Body of pancreas (tissue), 4 donors: ENCODE measurements at places on chromosomes 7 and 10.

DNA sequence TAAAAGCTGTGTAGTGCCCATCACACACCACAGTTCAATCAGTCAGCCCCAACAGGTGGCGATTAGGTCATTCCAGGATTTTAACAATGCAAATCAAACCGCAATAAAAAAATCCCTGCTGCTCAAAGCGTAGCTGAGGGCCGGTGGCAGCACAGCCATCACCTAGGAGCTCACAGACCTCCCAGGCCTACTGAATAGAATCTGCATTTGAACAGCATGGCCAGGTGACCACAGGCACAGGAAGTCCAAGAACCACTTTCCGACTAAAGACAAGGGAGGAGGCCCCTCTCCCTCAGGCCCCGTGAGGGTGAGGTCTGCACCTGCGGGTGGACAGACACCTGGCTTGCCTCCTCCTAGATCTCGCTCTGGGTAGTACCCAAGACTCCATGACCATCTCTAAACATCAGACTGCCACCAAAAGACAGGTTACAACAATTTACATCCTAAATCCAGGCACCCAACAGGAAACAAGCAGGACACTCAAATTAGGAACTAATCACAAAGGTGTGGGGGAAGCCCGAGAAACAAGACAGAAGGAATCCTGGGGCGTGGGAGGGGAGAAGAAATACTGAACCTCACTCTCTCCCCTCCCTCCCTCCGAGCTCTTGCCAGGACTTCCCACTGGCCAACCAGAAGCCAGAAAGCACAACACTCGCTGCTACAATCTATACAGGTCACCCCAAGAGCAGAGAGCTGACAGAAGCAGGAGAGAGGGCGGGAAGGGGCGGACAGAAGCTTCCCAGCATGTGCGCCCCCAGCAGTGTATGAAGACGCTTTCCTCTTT is 19.2 kb downstream of the GNA12 start:
- no peak for DNase-seq

DNA sequence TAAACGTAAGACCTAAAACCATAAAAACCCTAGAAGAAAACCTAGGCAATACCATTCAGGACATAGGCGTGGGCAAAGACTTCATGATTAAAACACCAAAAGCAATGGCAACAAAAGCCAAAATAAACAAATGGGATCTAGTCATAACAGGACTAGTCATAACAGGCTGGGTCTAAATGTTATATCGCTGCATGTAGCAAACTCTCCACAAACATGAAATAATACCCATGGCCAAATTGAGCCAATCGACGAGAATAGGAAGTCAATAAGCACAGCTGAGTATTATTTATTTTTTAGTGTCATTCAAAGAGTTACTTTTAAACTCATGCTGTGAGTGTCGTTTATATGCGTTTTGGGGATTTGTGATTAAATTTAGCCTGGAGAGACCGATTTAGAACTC is 225.1 kb downstream of the TFEC start:
- DNase-seq = no peak

DNA sequence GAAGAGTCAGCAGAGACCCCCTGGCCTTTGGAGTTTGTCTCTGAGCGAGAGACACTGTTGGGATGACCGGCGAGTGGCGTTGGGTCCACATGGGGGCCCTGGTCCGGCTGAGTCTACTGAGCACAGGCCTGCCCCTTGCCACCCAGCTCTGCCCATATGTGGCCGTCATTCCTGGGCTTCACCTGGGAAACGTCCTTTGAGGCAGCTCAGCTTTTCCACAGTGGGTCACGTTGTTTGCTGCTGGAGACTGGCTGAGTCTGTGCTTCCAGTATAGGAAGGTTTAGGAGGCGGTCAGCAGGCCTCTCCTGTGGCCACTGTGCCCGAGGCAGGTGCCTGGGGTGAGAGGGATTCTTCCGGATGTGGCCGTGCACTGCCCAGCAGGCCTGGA is 17.1 kb downstream of the ADAM8 start:
- no peak for DNase-seq

- DNase-seq = no peak
These were observed 75.7 kb downstream of the REEP3 start for GRCh38 chr10:63596924-63597323.

DNA sequence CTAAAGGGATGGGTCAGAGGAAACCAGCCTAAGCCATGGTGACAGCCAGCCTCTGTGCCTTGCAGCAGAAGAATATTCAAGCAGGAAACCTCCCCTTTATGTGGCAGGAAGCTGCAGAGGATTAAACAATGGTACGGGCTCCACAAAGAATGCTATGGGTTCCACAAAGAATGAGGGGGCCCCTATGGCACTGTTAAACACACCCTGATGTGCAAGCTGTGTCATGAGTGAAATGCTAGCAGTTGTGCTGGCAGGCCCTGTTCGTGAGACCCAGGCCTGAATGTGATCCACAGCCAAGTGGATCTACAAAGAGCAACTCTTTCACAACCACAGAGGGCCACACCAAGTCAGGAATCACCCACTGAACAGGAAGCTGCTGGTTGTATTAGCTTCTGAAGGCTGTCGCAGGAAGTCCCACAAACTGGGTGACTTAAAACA is 68.9 kb downstream of the MYOF start:
- DNase-seq = no peak

- DNase-seq = no peak
These were observed 44.3 kb upstream of the ZC3HAV1 start for GRCh38 chr7:139153832-139154231.

- no peak for DNase-seq
These were observed 51.9 kb downstream of the ZNF365 start for GRCh38 chr10:62426086-62426485.

- peak; percentile 18 for DNase-seq
These were observed 1.6 kb downstream of the MSRB2 start for GRCh38 chr10:23096802-23097549.

- peak; percentile 49 for DNase-seq
These were observed 902.8 kb downstream of the LRMDA start for GRCh38 chr10:76334255-76334654.

GRCh38 chr10:60871215-60871614 is 72.8 kb downstream of the RHOBTB1 start:
- no peak for DNase-seq

- DNase-seq = no peak
These were observed 11.6 kb downstream of the SLC26A4 start for GRCh38 chr7:107672183-107672582.

- peak; percentile 47 for DNase-seq
These were observed at the start of gene NUPR2 for GRCh38 chr7:56115852-56116538. NUPR2 (minus strand) TSS chr7:56116417; CDS start chr7:56116314, 103 bp downstream.

DNA sequence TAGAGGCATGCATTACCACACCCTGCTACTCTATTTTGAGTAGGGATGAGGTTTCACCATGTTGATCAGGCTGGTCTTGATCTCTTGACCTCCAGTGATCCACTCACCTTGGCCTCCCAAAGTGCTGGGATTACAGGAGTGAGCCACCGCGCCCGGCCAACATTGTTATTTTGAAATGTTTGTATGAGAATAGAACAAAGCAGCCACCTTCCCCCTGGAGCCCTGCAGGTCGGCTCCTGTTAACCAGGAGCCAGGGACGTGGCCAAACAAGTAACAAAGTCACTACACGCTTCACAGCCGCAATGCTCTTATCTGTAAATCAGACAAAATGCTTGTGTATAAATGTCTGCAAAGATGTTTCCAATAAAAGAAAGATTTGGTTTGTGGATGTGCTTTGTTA is 295.4 kb downstream of the CNTNAP2 start:
- DNase-seq = no peak
